ENCODE measurements at places on chromosomes 12 and 14.

DNA sequence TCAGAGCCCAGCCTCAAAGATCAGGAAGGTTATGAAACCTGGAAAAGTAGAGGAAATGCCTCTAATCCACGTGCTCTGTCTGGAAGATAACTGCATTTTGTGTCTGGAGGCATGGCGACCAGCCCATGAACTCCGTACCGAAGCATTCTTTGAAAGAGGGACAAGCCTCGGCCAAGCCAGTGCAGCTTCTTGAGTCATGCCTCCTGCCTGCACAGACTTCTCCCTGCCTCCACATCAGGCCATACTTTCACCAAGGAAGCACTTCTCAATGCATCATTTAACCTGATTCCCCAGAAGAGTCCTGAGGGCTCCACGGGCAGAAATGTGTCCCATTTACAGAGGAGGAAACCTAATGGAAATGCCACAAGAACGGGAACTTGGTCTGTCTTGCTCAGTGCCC is 3.4 kb downstream of the ACTN1 start:
- no peak for DNase-seq

DNA sequence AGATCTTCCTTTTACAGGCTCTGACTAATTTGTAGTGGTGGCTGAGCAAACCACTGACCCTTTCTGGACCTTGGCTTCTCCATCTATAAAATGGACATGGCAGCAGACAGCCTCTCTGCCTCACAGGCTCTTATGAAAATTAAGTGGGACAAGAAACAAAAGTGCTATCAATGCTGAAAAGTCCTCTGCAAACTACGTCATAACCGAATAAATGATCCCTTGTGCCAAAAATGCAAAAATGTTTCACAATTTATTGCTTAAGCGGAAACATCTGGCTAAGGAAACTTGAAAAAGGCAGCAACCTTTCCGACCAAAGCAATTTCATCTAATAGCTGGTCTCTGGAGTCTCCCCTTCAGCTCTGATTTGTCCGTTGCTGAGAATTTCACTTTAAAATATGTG is 108.5 kb upstream of the PLXNC1 start:
- no peak for DNase-seq

DNA sequence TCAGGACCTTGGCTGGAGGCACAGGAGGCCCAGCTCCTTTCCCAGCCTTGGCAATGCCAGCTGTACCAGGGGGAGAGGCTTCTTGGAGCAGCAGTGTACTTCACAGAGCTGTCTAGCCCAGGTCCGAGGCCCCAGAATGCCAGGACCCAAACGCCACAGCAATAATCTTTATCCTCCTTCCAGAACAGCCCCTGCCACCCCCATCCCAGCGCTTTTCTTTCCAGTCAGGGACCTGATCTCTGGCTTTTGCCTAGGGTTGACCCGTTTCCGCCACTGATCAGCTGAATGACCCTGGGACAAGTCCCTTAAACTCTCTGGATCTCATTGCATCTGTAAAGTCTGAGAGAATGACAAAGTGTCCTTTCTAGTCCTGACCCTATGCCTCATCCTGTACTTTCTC is 5.1 kb downstream of the LAG3 start:
- no peak for DNase-seq

DNA sequence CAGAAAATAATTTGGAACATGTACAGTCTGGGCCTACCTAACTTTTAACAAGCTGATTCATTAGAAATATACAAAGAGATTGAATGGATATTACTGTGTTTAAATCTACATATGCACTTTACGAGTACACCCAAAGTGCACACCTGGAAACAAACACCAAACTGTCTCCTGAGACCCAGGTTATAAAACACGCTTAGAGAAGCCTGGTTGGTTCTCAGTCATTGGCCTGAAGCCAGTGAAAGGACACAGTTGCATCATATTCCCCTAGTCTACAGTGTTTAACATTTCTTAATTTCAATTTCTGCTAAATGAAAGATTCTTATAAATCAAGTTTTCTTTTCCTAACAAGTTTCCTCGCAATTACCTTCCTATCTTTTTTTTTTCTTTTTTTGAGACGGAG is 209.5 kb downstream of the FBXL14 start:
- DNase-seq, result no peak

- DNase-seq, result no peak
Observed at GRCh38 chr12:88241862-88242570, 99.9 kb downstream of the TMTC3 start.

DNA sequence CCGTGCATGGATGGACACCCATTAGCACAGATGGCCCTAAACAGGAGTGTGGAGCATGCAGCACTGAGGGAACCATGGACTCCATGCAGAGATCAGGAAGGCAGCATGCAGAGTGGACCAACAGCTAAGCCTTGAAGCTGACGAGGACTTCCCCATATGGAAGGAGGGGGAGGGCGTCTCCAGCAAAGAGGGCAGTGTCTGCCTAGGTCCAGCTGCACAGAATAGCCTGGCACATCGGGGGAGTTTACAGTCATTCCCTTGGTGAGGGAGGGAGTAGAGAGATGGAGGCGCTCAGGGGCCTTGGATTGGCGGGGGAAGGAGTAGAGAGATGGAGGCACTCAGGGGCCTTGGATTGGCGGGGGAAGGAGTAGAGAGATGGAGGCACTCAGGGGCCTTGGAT is 64.5 kb downstream of the ANKRD9 start:
- no peak for DNase-seq

DNA sequence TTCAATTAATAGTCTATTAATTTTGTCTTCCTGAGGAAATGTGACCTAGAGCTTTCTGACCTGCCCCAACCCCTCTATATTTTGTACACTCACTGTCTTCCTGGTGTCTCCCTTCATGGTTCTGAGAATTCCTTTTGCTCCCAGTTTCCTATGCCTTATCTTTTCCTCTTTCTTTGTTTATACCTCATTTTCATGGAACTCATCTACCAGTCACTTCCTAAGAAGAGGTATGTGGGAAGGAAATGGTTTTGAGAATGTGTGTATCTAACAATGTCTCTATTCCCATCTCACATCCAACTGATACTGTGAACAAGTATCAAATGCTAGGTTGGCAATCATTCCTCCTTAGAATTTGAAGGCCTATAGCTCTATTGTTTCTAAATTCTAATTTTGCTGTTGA is 245.1 kb upstream of the EGLN3 start:
- no peak for DNase-seq

GRCh38 chr12:31518680-31519227 is 72.2 kb downstream of the DENND5B start:
- DNase-seq, result no peak

- peak; percentile 59 for DNase-seq
Observed at GRCh38 chr14:69049675-69050074, 70.6 kb upstream of the ACTN1 start.

GRCh38 chr12:41956353-41956752 is 188.3 kb downstream of the GXYLT1 start:
- DNase-seq, result no peak

- no peak for DNase-seq
Observed at GRCh38 chr14:68685419-68686204, 107.3 kb downstream of the ZFP36L1 start.

GRCh38 chr12:94980577-94980976 is 22.9 kb downstream of the NDUFA12 start:
- DNase-seq, result no peak

GRCh38 chr14:22824711-22825359 is 4.9 kb upstream of the MRPL52 start:
- DNase-seq, result no peak

GRCh38 chr14:71654810-71655209 is 277.4 kb upstream of the RGS6 start:
- no peak for DNase-seq

DNA sequence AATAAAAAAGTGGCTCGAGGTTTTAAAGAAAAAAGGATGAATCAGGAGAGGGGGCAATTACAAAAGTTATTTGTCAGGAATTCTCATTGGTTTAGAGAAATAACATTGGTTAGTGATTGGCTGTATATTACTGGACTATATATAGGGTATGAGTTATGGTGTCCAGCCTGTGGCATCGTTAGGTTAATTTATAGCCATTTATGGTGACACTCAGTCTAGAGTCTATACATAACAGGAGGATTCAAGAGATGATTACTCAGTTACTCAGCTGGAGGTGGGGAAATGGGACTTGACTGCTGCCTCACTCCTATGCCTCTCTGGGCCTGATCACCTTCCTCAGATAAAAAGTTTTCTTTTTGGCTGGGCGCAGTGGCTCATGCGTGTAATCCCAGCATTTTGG is 25.6 kb upstream of the NFYB start:
- DNase-seq, result no peak

GRCh38 chr12:10065241-10065640 is 33.5 kb downstream of the CLEC1A start:
- DNase-seq, result no peak

GRCh38 chr12:124289634-124290600 is 5.0 kb upstream of the RFLNA start:
- DNase-seq, result no peak

GRCh38 chr14:39434401-39434800 is 2.2 kb upstream of the FBXO33 start:
- peak; percentile 26 for DNase-seq

GRCh38 chr14:91867316-91867988 is at the start of gene TC2N:
Gene TC2N, minus strand, starts transcription at chr14:91867536. Its CDS starts 53,767 bp downstream, at chr14:91813769.
- peak; percentile 57 for DNase-seq

- DNase-seq, result no peak
Observed at GRCh38 chr12:42234970-42235369, 3.1 kb downstream of the YAF2 start.

- DNase-seq, result no peak
Observed at GRCh38 chr12:17296882-17297281, 690.9 kb upstream of the LMO3 start.

- DNase-seq, result no peak
Observed at GRCh38 chr12:27936196-27936595, 36.3 kb downstream of the PTHLH start.

- DNase-seq, result peak; percentile 8
Observed at GRCh38 chr14:87252103-87252502, 740.9 kb downstream of the GALC start.

DNA sequence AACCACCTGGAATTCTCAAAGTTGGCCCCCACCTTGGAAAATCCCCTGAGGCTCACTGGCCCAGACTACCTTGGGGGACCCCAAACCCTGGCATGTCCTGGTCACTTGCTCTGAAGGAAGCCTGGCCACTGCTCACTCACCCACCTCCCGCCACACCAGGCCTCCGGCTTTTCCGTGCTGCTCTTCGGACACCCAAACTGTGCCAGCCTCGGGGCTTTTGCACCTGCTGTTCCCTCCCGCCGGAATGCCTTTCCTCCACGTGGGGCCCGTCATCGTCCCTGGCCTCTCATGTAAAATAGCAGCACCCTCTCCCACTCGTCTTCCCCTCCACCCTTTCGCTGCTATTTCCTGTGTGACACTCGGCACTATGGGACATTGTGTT is 87.2 kb upstream of the NCOR2 start:
- DNase-seq, result no peak

- DNase-seq, result no peak
Observed at GRCh38 chr12:42475106-42475505, 114.4 kb downstream of the PRICKLE1 start.

- DNase-seq, result peak; percentile 20
Observed at GRCh38 chr12:107372229-107372658, 278.9 kb upstream of the CRY1 start.

DNA sequence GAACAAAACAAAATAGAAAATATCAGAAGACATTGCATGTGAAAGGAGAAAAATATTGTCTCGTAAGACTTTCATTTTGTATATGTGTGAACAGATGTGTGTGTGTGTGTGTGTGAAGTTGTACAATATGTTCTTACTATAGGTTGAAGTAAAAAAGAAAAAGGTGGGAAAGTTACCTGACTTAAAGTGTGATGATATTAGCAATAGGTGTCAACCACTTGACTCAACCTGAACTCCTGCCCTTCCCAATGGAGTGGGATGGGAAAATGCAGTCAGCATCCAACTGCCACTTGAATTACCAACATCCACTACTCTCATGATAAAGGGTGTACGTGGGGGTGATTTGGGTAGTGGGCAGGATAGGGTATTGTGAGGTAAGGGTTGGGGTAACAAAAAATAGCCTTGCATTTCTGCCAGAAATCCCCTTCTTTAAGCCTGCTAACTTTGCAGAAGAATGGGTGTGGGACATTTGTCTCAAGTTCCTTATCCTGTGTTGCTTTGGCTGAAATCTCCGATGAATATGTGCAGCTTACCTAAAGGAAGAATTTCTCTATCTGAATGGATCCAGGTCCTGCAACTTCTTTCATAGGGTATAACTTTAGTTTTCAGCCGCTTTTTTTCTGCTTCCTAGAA is 181.6 kb downstream of the CHST11 start:
- no peak for DNase-seq

- DNase-seq, result peak; percentile 82
Observed at GRCh38 chr14:55317542-55318306, 46.5 kb downstream of the FBXO34 start.

DNA sequence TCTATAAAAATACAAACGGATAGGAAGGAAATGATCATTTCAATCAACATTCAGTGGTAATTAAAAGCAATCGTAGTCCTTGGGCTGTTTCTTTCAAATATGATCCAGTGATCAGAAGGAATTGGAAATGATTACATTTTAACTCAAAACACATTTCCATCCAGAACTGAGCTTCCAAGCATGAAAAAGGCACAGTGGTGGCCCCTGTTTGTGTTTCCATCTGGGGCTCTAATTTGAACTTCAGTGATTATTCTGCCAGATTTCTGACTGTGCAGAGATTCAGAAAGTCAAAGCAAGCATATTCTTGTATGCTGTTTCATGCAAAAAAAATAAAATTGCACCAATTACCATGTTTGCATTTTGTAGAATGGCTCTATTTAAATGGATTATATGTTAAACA is 157.0 kb upstream of the LMNTD1 start:
- no peak for DNase-seq

DNA sequence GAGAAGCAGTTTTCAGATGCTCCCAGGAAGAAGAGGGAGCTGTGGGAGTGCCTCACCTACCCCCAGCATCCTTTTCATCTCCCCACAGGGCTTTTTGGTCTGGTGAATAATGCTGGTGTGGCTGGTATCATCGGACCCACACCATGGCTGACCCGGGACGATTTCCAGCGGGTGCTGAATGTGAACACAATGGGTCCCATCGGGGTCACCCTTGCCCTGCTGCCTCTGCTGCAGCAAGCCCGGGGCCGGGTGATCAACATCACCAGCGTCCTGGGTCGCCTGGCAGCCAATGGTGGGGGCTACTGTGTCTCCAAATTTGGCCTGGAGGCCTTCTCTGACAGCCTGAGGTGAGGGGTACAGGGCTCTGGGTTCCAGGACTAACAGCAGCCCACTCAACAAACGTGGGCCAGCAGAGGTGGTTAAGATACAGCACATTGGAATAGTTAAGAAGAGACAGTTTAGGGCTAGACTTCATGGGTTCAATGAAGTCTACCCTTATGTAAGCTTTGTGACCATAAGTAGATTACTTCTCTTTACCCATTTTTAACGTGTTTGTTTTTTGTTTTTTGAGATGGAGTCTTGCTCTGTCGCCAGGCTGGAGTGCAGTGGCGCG is 1.5 kb downstream of the RDH5 start:
- DNase-seq, result no peak

- no peak for DNase-seq
Observed at GRCh38 chr14:24231263-24232120, 675 bp downstream of the NEDD8 start.
